GM23248 (cell line): ENCODE measurements at places on chromosomes 12 and 14.

DNA sequence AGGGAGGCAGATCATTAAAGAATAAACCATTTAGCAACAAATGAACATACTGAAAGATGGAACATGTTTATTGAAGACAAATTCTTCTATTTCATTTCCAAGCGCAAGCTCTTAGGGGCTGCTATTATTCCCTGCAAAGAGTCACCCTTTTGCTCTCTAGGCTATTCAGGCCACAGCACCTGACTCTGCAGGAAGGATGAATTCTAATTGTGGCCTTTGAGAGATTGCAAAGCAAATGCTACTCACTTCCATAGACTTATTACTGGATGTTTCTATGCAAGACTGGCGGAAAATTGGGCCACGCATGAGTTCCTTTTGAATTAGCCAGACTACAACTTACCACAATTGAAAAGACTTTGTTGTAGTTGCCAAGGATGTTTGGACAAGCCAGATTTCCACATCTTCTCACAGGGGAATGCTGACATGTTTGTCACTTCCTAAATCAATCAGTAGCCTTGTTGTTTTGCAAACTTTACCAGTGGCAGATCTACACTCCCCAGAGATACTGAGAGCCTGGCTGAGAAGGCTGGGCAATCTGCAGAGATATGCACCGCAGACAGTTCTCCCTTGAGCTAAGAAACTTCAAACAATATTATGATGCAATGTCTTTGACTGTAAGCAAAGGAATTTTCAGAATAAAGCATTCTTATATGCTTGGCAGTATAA, 334.3 kb upstream of the SYT1 start:
- DNase-seq = peak; percentile 82

DNA sequence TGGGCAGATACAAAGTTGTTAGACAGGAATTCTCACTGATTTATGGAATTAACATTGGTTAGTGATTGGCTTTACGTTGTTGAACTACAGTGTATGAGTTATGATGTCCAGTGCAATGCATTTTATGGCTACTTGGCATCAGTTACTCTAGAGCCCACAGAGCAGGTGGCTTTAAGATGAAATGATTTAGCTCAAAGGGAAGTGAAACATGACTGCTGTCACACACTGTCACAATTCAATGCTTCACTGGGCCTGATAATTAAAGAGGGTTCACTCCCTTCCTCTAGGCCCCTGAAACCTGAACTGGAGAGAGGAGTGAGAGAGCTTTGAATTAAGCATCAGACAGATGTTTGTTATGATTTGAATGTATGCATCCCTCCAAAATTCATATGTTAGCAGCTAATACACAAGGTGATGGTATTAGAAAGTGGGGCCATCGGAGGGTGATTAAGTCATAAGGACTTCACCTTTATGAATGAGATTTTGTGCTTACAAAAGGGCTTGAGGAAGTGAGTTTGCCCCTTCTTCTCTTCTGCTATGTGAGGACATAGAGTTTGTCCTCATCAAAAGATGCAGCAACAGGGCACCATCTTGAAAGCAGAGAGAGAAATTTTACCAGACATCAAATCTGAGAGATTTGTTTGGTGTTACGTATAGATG, 175.8 kb upstream of the GRIN2B start:
- DNase-seq = no peak

DNA sequence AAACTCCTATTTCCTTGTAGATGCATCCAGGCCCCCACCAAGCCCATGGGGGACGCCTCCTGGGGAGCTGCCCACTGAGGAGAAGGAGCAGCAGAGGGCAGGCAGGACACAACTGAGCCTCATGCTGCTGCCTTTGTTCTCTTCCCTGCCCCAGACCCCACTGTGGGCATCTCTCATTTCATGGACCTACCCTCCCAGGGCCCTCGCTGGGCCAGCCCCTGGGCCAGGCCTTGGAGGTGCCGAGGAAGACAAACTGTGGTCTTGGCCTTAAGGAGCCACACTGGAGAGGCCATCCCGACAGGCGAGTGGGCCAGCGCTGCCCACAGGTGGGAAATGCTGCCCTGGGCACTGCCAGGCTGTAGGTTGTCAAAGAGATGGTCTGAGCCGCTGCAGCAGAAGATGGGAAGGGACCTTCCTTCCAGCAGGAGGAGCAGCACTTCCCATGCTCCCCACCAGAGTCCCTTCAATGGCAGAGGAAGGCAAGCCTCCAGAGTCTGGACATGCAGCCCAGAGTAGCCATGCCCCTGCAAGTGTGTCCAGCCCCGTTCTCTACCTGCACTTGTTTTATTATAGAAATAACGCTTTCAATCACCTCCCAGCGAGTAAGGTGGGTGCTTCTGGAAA, 147.4 kb downstream of the BCL11B start:
- DNase-seq = no peak

DNA sequence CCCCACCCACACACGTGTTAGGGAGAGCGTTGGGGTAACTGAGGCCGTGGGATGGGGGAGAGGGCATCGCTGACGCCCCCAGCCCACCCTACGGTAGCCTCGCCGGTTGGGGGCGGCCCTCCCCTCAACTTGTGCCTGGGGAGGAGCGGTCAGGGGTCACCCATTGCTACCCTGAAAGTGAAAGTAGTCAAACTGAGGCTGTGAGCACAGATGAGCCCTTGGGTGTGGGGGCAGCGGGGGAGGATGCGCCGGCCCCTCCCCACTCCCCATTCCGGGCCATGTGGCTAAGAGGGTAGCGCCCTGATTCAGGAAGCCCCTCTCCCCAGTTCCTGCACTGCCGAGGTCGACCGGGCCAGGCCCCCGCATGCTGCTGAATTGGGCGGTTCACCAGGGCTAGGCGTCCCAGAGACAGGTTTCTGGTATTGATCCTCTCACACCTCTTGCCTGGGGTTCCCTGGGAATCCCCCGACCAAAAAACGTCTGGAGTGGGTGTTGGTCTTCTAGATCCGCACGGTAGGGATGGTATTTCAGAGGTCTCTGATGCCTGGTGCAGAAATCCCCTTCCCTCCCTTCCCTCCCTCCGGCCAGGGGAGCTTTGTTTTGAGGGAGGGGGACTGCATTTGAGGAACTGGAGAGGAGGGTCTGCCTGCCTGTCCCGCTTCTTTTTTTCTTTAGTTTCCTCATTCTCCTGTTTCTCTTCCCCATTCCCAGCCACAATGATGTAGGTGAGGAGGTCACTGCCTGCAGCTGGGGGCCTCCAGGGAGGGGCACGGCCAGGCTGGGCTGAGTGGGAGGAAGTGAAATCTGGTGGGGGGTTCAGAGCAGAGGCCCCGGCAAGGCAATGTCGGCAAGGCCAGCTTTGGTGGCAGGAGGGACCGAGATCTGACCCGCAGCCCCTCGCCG, 1.0 kb downstream of the SH2B3 start:
- peak; percentile 23 for DNase-seq

GRCh38 chr14:23568600-23569331, 1.2 kb upstream of the AP1G2 start:
- DNase-seq = peak; percentile 28
